ENCODE measurements at places on chromosomes 16 and 17. TPM values are rescaled to one million over a fixed set of nuclear protein-coding genes. Genes with fewer than 3 reads are reported as not detected.

The CFDP1 gene
- total RNA-seq: 36.0 TPM

The ALDH3A1 gene
- 0.24 TPM for total RNA-seq

The TMC7 gene
- total RNA-seq: 1.6 TPM

The KRT31 gene
- not detected for total RNA-seq

The NTN1 gene
- 8.9 TPM for total RNA-seq

The PHOSPHO1 gene
- total RNA-seq: 0.78 TPM

The DNAH2 gene
- total RNA-seq: 0.11 TPM

The JUP gene
- total RNA-seq: 58.4 TPM

The ATP6V0C gene
- total RNA-seq: 56.4 TPM

The TMEM114 gene
- total RNA-seq: not detected

The CDRT4 gene
- 4.7 TPM for total RNA-seq

The ITGAL gene
- total RNA-seq: 0.03 TPM

The SYCE1L gene
- total RNA-seq: 7.8 TPM

The GAST gene
- not detected for total RNA-seq

The CDRT15 gene
- not detected for total RNA-seq

The GPR179 gene
- total RNA-seq: 0.07 TPM

The PIRT gene
- total RNA-seq: not detected

The ZNF668 gene
- 19.9 TPM for total RNA-seq

The CNGB1 gene
- total RNA-seq: not detected

The TSPAN10 gene
- 0.48 TPM for total RNA-seq

The SLC6A2 gene
- total RNA-seq: 0.21 TPM

The EZH1 gene
- total RNA-seq: 26.4 TPM

The CCDC154 gene
- not detected for total RNA-seq

The AURKB gene
- 209 TPM for total RNA-seq

The C16orf92 gene
- total RNA-seq: not detected

All from H7 (cell line).